Stimulated activated CD4-positive, alpha-beta T cell treated with anti-CD3 and anti-CD28 coated beads, Interleukin-2, amount 100 ng/mL, for 24 hours (primary cell): ENCODE measurements at places on chromosomes 5 and 9.
A peak's percentile ranks its signal among the peaks of the same experiment; 100 is the strongest.

- DNase-seq: peak; percentile 78
Observed at GRCh38 chr9:137305060-137305797, 3.2 kb upstream of the NRARP start.

DNA sequence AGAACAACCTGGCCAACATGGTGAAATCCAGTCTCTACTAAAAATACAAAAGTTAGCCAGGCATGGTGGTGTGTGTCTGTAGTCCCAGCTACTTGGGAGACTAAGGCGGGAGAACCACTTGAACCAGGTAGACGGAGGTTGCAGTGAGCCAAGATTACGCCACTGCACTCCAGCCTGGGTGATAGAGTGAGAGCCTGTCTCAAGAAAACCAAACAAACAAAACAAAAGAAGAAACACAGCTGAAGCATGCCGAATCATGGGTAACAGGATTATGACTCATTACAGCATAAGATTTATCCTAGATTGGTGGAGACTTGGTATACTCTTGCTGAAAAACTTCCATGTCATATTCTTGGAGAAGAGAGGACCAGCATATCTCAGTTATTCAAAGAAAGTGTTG lies 236.7 kb upstream of the CCNH start:
- no peak for DNase-seq

DNA sequence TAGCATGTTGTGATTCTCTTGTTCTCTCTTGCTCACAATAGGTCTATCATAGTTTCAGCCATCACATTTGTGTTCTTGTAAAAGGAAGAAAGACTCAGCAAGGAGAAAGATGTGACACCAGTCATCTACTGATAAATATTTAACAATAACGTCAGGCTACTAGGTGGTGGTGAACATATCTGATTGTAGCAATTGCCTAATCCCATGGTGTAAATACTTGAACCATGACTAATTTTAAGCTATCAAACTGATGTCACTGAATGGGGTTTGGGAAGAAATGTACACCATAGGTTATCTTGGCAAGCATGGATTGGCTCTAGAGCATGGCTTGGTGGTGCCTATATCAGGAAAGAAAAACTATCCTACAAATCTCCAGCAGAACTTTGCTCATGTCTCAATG lies 16.6 kb downstream of the DMRTA1 start:
- no peak for DNase-seq

- DNase-seq: no peak
Observed at GRCh38 chr9:123238365-123238764, 30.0 kb downstream of the STRBP start.

DNA sequence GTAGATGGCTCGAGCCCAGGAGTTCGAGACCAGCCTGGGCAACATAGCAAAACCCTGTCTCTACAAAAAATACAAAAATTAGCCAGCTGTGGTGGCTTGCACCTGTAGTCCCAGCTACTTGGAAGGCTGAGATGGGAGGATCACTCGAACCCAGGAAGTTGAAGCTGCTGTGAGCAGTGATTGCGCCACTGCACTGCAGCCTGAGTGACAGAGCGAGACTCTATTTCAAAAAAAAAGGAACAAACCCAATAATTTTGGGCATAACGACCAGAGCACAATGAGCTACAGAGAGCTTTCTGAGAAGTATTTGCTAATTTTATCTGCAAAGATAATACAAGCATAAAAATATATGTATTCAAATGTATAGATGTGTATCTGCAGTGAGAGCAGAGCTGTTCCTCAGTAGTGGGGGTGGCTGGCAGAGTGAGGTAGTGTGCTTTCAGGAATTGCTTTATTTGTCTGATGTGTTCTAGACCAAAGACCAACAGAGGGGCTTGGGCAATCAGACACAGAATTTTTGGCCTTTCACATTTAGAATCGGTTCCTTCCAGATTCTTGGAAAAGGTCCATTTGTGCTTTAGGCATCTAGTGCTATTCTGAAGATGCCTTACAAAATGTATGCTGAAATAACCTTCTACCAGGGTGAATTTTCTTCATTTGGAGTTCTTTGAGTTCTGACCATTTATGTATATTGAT lies 5.2 kb downstream of the DOCK8 start:
- DNase-seq: no peak

- no peak for DNase-seq
Observed at GRCh38 chr9:101977614-101978210, 239.3 kb upstream of the GRIN3A start.

GRCh38 chr9:93522736-93523135 lies 53.6 kb upstream of the PHF2 start:
- DNase-seq: no peak

DNA sequence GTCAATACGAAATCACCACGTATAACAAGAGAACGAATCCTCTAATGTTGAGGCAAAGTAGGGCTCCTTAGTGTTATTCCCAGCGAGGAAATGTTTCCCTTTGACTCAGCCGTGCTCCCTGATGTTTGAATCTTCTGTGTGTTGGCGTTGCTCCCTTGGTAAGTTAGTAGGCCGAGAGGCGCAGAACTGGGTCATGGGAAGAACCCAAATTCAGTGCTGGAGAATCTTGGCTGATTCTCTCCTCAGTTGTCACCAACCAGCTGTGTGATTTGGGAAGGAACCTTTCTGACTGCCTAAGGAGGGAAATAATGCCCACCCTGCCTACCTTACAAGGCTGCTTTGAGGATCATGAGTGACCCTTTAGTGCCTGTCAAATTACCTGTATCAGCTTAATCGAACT lies 22.5 kb downstream of the PRKACG start:
- no peak for DNase-seq

DNA sequence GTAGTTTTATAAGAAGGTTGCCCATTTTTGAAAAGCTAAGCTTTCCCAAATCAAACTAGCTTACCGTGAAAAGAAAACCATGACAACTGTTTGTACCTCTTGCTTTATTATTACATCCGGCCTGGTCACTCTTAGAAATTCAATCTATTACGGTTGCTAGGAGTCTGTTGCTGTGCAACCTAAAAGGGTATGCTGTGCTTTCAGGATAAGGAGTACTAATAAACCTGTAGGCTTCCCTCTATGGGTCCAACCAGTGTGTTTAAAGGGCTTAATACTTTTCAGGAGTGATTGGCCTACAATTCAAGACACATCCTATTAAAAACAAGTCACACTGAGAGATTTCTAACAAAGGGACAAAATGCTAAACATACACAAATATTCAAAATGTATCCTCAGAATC lies 27.1 kb downstream of the RFX3 start:
- no peak for DNase-seq

- no peak for DNase-seq
Observed at GRCh38 chr5:74131250-74131649, 505.3 kb downstream of the ARHGEF28 start.

DNA sequence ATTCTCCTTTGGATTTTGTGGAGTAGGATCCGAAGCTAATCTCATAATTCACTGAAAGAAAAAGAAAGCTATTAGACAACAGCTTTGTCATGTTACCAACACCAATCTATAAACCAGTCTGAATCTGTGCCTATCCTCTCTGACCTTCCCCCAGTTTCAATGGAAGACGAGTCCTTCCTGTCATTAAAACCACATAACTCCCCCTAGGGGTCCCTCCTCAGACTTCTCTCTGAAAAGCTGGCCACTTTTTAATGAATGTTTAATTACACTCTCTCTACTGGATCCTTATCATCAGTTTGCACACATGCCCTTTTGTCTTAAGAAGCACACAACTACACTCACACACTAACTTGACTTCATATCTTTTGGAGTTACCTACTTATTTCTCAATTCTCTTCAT lies 98.0 kb upstream of the TSLP start:
- DNase-seq: no peak

GRCh38 chr5:170173227-170173626 lies 59.6 kb upstream of the C5orf58 start:
- DNase-seq: no peak

- no peak for DNase-seq
Observed at GRCh38 chr5:6396836-6397535, 18.6 kb upstream of the MED10 start.

GRCh38 chr5:17477573-17478265 lies 20.3 kb upstream of the TAF11L2 start:
- DNase-seq: no peak

DNA sequence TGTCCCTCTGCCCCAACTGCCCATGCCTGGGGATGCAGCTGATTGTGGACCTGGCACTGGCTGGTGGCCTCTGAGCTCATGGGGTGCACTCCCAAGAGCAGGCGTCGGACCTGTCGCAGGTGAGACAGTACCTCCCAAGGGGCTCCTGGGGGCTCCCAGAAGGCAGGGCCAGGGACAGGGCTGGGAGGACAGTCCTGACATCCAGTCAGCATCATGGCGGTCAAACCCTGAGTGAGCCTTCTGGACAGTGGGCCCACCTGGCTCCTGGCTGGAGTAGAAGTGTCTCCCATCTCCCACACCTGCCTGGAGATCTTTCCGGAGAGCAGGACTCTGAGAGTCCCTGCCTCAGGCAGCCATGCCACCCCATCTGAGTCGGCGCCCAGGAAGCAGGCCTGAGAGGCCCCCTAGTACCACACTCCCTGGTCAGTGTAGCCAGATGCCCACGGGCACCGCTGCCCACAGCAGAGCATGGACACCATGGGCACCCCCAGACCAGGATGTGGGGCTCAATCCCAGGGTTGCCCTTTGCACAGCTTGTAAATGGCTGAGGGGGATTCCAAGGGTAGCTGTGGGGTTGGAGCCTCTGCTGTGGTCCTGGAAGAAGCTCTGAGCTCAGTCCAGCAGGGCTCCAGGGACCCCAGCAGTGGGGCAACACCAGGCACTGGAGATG lies 6.6 kb downstream of the LCN9 start:
- DNase-seq: no peak

DNA sequence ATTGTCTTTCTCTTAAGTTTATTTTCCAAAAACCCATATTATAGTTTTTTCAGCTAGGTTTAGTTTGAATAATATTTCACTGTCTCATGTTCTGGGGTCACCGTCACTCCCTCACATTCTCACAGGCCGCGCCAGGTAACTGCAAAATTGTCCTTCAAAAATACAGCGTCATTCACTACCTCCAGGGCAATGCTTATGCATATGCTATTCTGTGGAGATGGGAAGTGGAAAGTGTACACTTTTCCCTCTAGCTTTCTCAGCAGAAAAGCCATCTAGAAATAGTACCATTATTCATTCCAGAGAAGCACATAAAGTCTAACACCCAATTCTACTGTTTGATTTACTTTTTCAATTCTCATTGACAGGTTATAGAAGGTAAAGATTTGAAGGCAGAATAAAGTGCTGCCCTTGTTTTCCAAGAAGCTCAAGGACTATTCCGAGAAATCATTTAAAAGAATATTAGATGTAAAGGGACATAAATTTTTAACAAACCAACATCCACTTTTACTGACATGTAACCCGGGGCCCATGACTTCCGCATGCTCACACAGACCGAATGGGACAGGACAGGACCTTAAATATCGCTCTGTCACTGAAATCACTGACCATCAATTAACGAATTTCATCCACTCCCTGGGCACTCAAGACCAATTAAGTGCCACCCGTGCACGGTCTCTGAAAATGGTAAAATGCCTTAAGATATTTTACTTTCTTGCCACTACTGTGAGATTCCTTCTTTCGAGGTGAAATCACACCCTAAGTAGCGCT lies 720 bp downstream of the NUDT12 start:
- DNase-seq: peak; percentile 1

- DNase-seq: peak; percentile 51
Observed at GRCh38 chr5:126780165-126780827, 3.4 kb downstream of the LMNB1 start.

DNA sequence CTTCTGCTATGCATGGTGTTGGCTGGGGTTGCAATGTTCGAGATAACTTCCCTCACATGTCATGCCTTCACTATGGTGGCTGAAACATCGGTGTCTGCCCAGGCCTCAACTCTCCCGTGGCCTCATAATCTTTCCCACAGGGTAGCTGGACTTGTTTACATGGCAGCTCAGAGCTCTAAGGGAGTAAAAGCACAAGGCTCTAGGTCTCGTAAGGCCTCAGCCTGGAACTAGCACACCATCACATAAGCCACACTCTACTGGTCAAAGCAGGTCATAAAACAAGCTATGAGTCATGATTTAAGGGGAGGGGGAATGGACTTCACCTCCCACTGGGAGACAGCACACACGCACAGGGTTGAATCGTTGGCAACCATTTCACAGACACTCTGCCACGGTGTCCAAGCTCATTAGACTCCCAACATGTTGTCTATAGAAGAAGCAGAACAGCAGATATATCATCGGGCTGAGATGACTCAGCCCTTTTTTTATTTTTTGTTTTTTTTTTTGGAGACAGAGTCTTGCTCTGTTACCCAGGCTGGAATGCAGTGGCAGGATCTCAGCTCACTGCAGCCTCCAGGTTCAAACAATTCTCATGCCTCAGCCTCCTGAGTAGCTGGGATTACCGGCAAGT lies 66.8 kb upstream of the IL17B start:
- no peak for DNase-seq

GRCh38 chr5:116681334-116682013 lies 106.9 kb upstream of the SEMA6A start:
- no peak for DNase-seq

- DNase-seq: no peak
Observed at GRCh38 chr9:114722081-114722621, 40.2 kb upstream of the TEX48 start.

GRCh38 chr5:122150215-122150614 lies 20.9 kb downstream of the ZNF474 start:
- no peak for DNase-seq

DNA sequence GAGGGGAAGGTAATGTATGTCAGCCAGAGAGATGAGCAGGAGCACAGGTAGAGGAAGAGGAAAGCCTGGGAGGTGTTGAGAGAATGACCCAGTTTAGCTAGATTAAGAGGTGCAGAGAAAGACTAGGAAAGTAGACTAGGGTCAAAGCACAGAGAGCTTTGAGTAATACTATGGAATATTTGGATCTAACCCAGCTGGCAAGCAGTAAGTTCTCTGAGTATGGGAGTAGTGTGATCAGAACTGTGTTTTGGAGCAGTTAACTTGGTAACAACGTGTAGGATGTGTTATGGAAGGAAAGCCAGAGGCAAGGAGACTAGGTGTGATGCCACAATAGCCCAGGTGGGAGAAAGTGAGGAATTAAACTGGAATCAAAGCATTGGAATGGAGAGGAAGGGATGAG lies 84.9 kb upstream of the PTGER4 start:
- DNase-seq: no peak

DNA sequence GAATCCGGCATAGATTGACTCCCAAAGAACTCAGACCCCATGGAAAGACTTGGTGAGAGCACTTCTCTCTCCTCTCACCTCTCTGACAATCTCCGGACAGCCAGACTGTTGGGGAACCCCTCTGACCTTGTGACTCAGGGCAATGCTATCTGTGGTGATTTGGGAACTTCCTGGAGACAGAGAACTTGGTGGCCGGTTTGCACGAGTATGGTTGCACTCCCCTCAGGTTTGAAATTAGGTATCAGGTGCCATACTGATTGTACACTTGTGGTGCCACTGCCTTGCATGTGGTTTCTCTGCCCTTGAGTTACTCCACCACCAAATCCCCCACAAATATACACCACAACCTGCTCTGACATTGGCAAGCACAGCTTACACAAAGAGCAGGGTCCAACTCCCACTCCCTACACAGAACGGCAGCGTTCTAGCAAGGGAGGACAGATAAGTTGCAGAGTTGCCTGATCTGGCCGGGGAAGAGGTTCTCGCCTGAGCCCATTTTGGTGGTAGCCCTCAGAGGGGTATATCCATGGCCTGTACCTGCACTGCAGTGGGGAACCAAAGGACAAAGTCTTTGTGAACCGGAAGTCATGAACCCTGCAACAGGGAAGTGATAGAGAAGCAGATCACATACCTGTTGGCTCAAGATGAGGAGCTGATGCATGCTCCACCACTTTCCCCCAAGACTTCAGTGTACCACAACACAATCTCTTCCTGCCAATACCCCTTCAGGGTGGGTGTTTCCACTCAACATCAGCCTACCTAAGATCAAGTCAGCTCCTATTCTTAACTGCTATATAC lies 255.1 kb downstream of the MCTP1 start:
- no peak for DNase-seq

- DNase-seq: no peak
Observed at GRCh38 chr9:127012250-127012649, 97.7 kb downstream of the RALGPS1 start.
